ENCODE measurements at places on chromosomes 12 and 14.
A peak's percentile ranks its signal among the peaks of the same experiment; 100 is the strongest.

DNA sequence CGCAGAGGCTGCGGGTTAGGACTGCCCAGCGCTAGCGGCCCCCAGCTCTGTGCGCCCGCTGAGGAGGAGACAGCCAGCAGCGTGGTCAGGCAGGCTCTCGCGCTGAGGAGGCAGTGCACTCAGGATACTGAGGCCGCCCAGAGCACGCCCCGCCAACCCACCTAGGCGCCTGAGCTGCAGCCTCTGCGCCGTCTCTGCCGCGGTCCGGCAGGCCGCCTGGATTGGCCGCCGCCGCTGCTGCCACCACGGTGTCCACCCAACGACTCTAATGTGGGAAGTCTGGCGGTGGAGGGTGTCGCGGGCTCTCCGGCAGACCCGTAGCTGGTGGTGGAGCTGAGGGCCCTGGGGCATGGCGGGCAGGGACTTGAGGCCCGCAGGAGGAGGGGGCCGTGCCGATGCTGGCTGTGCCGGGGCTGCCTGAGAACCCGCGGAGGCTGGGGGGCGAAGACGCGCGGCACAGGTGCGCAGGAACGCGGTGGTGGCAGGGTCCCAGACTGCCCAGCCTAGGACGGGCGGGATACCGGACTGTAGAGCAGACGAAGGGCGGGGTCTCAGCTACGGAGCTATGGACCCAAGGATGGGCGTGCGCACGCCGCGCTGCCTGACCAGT, 69.9 kb downstream of the ASCL4 start:
- DNase-seq = no peak

- DNase-seq = no peak
Observed at GRCh38 chr12:108350511-108350910, 11.4 kb upstream of the CMKLR1 start.

DNA sequence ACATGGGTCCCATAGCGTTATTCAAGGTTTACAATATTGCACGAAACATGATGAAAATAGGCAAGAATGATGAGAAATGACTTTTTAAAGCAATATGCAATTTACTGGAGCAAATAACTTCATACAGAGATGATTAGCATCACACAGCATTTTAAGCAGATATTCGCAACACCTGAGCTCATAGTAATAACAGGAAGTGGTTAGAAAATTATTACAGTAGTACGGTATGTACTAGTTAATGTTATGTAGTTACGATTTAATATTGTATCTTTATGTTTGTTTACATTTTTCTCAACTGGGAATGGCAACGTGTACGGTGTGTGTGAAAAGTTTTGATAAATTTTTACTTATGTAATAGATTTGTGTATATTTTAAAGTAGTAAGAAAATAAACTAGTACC, 102.6 kb downstream of the OSBPL8 start:
- no peak for DNase-seq

- DNase-seq = peak; percentile 27
Observed at GRCh38 chr14:99187858-99188257, 84.1 kb downstream of the BCL11B start.

- peak; percentile 56 for DNase-seq
Observed at GRCh38 chr12:124713436-124714082, 146.1 kb upstream of the NCOR2 start.

GRCh38 chr12:64522316-64522715, 70.4 kb downstream of the TBK1 start:
- DNase-seq = no peak

- DNase-seq = no peak
Observed at GRCh38 chr14:25953532-25954139, 644.2 kb downstream of the NOVA1 start.

GRCh38 chr12:120257041-120257821, 8.3 kb downstream of the PXN start:
- no peak for DNase-seq

- DNase-seq = no peak
Observed at GRCh38 chr12:67716817-67717216, 68.3 kb downstream of the DYRK2 start.

GRCh38 chr14:58054100-58054499, 97.9 kb downstream of the ARMH4 start:
- DNase-seq = no peak

GRCh38 chr12:54262403-54262925, 17.5 kb downstream of the CBX5 start:
- DNase-seq = no peak

DNA sequence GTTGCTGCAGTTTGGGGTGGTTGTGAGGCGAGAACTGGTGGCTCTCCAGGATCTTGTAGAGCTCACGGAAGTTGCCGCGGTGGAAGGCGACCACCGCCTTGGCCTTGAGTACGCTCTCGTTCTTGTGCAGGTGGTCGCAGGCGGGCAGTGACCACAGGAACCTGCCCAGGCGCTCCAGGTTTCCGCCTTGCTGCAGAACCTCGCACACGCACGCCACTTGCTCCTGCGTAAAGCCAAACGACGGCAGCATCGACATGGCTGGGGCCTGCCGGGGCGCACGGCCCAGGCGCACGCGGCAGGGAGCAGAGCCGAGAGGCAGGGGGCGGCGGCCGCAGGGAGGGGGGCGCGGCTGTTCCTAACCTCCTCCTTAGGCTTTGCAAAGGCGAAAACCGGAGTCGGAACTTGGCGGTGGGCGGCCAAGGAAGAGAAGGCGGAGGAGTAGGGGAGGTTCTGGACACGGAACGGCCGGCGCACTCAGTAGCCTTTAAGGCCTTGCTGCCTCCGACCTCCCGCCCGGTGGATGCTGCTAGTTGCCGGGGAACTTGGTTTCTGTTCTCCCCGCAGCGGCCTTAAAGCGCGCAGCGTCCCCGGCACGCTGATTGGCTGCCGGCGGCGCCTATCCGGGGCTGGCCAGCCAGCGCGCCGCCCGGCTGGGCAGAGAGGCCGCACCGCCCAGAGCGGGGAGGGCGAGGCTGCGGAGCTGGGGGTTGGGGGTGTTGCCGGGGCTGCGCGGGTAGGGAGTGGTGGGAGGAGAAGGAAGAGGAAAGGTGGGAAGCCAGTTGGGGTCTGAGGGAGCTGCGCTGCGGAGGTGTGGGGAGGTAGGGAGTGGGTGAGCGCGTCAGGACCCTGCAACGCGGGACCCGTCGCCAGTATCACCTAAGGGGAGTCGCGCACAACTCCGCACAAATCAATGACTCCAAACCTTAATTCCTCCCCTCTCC, at the start of gene SIX1:
Gene SIX1, minus strand, starts transcription at position 544 of the 941 bp plus-strand sequence. Its CDS starts 288 bp downstream, at position 256.
- no peak for DNase-seq

DNA sequence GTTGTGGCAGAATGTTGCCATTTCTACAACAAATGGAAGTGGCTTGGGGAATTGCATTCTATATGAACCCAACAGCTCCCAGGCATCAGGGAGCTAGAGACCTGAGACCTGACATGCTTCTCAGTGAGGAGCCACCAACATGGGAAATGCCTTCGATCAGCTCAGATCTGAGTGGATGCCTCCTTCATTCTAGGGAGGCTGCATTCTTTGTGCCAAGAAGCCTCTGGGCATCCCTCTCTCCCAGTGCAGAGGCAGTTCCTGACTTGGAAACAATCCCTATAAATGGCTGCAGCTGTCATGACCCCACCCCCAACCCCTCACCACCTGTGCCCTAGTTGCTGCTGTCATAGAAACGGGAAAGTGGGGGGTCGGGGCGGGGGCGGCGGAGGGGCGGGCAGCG, 196.3 kb downstream of the PPM1H start:
- DNase-seq = no peak

DNA sequence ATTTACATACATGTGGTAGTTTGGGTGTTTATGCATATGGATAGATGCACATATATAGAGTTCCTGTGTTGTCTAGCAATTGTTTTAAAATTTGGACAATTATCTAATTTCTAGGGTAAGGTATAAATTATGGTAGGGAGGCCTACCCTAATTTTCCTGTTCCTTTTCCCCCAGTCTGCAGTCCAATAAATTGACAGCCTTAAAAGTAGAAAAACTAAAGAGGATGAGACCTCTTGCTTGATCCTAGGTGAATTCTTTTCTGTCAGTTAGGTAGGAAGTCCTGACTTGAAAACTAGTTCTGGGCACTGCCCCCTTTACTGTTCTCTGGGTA, 2.1 kb upstream of the CDKN1B start:
- DNase-seq = no peak

- DNase-seq = no peak
Observed at GRCh38 chr14:88044776-88045446, 40.0 kb downstream of the GPR65 start.

GRCh38 chr14:93186466-93186865, 1.3 kb downstream of the LYSET start:
- no peak for DNase-seq

- no peak for DNase-seq
Observed at GRCh38 chr12:69686731-69687130, 12.4 kb downstream of the BEST3 start.

- DNase-seq = no peak
Observed at GRCh38 chr14:52987042-52987441, 36.2 kb upstream of the FERMT2 start.

DNA sequence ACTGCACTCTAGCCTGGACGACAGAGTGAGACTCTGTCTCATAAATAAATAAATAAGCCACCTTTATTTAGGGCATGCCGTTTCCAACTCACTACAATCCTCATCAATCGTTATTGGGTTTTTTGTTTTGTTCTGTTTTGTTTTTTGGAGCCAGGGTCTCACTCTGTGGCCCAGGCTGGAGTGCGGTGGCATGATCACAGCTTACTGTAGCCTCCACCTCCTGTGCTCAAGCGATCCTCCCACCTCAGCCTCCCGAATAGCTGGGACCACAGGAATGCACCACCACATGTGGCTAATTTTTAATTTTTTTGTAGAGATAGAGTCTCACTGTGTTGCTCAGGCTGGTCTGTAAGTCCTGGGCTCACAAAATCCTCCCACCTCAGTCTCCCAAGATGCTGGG, 3.6 kb upstream of the ANAPC5 start:
- DNase-seq = no peak

DNA sequence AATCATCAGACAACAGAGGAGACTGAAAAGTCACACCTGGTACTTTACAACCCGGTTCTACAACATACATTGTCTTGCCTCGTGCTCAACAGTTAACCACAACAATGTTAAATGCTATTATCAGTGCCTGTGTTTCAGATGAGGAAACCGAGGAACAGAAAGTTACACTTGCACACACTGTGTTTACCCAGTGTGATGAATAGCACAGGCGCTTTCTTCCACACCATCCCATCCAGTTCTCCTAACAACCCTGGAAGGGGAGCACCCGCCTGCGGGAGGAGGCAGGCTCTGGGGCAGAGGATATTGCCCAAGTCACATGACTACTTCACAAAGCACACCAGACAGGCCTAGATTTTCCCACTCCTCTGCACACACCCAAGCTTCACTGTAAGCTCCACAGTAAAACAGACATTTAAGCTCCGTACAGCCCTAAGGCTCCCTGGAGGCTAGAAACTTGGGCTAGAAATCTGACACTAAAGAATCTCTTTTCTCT, 21.8 kb downstream of the NCKAP5L start:
- no peak for DNase-seq

DNA sequence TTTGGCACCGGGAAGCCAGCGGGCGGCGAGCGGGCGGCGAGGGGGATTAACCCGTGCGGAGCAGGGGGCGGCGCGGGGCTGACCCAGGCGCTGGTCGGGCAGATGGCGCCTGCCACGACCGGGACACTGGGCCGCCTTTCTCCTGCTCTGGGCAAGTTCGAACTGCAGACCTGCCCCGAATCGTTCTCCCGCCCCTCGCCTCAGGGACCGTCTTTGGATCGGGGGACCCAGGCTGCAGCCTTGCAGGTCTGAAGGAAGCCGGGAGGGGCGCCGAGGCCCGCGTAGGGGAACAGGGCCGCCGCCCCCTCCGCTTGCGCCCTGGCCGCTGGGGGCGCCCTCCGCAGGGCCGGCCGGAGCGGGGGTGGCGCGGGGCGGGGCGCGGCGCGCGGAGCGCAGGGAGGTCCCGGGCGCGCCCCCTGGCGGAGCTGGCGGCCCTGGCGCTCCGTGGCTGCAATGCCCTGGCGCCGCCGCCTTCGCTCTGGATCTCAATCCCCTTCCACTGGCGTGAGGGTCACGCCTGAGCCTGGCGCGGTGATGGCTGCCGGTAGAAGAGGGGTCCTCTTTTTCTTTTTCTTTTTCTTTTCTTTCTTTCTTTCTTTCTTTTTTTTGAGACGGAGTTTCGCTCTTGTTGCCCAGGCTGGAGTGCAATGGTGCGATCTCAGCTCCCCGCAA, 449 bp upstream of the LTBP2 start:
- DNase-seq = peak; percentile 88

- DNase-seq = no peak
Observed at GRCh38 chr14:23829736-23830471, 123.7 kb upstream of the DHRS4 start.

- no peak for DNase-seq
Observed at GRCh38 chr12:108204117-108204987, 75.3 kb downstream of the WSCD2 start.

DNA sequence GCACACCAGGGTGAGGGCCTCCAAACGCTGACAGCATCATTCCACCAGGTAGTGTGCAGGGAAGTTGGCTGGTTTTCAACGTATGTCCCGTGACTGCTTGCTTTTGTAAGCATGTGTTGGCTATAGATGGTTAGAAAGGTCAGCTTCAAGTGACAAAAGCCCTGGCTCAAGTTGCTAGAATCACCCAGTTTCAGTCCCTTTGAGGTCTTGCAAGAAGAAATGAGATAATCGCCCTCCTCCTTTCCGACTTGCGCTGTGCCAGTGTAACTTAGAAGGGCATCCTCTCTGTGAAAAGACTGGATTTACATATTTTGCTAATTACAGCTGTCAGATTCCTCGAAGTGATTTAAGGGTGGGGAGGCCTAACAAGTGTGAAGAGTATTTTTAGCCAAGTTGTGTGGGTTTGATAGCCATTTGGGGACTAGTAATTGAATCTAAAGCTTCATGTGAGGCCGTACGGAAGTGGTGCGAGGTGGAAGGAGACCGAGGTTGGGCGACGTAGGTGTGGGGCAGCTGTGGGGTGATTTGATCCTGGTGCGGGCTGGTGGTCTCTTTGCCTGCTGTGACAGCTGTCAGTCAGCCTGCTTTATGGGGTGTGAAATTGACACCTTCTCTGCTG, 94.7 kb downstream of the CHST11 start:
- DNase-seq = no peak

GRCh38 chr12:6965026-6965661, 5.3 kb downstream of the PHB2 start:
- peak; percentile 86 for DNase-seq

DNA sequence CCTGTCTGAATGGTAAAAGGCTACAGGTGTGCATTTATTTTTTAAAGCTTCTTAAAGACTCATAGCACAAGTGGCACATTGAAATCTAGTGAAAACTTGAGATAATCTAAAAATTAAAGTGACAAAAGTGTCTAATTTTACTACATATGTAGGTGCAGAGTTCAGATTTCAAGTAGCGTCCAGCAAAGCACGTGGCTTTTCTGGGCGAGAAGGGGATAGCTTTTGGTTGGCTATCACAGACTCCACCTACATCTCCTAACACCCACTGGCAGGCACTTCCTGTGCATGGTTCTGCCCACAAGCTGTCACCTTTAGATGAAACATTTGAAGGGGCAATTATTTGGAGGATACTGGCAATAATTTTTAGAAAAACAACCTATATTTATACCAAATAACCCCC, 1.9 kb upstream of the PITPNM2 start:
- DNase-seq = no peak

DNA sequence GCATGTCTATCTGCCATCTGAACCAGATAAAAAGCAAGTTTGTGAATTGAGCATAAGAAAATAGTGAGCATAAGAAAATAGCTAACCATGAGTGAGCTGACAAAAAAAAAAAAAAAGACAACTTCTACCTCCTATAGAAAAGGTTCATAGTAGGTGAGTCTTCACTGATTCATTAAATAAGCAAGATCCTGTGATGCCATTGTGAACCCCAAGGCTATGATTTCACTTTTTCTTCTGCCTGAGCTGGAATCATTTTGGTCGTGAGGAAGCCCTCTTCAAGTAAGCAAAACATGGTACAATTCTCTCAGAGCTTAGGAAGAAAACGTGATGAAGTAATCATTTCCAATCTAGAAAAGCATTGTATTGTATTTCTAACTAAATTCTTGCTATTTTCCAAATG, 1.2 kb downstream of the PIK3C2G start:
- DNase-seq = no peak

Data from activated naive CD4-positive, alpha-beta T cell treated with anti-CD3 and anti-CD28 coated beads, Interleukin-2, amount 50 U/mL, for 16 hours (primary cell).